ENCODE measurements at places on chromosomes 11 and 22. TPM values are rescaled to one million over a fixed set of nuclear protein-coding genes. Genes with fewer than 3 reads are reported as not detected.

DNA sequence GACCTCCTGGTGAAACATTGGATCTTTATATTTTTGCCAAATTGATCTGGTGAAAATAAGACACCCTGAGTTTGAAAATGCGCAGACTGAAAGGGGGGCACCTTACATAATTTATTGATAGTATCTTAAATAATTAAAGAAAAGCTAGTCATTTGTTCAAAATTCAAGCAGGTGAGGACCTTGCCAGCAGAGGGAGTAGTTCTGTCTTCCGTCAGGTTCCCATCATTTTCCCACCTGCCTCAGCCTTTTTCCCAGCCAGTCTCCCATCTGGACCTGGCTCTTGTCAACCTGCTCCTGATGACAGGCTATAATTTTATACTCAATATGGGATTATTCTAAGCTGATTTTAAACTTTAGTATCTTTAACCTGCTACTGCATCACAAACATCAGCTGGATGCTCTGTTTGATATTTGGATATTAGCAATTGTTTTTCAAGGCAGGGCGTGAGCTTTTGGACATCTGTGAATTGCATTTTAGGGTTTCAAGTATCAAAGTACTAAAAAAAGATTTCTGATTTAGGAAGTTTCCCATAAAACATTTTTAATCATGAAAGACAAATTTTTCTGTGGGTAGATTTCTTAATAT lies 132.0 kb downstream of the ELP4 start:
- peak; percentile 51 for DNase-seq

- no peak for DNase-seq
These were observed 129.7 kb downstream of the ST3GAL4 start for GRCh38 chr11:126485021-126485792.

Gene OR4A5
- not detected for total RNA-seq

- no peak for DNase-seq
These were observed 25.1 kb upstream of the TIMP3 start for GRCh38 chr22:32776397-32776796.

- peak; percentile 6 for DNase-seq
These were observed 2.4 kb downstream of the NCR3LG1 start for GRCh38 chr11:17353821-17354600.

DNA sequence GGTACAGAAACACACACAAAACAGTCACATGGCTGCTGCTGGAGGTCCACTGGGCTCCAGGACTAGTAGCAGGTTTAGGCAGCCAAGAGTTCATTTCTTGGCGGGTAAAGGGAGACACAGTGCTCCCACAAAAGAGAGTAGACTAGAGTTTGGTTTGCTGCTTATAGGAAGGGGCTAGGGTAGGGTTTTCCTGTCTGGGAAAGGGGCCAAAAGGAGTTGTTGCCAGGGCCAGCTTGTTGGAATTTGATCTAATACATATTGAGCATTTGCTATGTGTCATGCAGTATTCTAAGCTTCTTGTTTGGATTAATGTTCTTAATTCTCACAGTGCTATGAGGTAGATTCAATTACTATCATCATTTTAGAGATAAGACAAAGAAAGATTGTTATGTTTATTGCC lies 195.1 kb upstream of the PLET1 start:
- no peak for DNase-seq

GRCh38 chr11:10651656-10652361 lies 41.7 kb downstream of the IRAG1 start:
- DNase-seq: no peak

- DNase-seq: no peak
These were observed 406.0 kb downstream of the TBC1D22A start for GRCh38 chr22:47168441-47168840.

DNA sequence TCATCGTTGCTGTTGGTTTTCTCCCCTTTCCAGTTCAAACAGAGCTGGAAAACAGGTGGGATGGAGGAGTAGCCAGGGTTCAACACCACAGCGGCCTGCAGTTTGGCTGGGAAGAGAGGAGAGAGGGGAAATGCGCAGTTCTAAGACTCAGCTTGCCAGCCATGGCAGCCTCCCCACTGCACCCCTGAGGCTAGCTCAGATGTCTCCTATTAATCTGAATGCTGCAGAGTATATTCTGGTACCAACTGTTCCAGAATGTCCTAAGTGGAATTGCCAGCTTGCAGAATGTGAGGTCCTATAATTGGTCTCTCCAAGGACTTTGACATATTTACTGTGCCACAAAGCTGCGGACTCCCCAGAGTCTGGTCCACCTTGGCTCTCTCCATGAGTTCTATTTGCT lies 32.0 kb downstream of the NEFH start:
- no peak for DNase-seq

- DNase-seq: no peak
These were observed 669 bp downstream of the KDM4D start for GRCh38 chr11:94974178-94974577.

Gene MUC2
- not detected for total RNA-seq

DNA sequence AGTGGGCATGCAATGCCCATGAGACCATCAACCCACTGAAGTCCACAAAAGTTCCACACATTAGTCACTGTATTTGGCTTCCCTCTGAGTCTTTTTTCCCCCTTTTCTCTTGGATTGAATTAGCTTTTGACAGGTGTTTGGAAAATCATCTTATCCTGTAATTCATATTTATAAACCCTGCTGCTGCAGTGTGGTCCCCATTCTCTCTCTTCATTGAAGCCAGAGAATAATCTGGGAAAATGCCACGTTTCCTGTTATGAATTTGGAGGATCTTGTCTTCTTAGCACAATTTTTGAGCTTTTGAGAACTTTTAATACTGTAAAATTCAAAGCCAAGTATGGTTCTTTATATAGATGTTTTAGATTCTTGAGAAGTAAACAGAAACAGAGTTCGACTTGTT lies 84.8 kb downstream of the UVRAG start:
- DNase-seq: no peak

- DNase-seq: no peak
These were observed 227.1 kb downstream of the DDX10 start for GRCh38 chr11:108891909-108892511.

DNA sequence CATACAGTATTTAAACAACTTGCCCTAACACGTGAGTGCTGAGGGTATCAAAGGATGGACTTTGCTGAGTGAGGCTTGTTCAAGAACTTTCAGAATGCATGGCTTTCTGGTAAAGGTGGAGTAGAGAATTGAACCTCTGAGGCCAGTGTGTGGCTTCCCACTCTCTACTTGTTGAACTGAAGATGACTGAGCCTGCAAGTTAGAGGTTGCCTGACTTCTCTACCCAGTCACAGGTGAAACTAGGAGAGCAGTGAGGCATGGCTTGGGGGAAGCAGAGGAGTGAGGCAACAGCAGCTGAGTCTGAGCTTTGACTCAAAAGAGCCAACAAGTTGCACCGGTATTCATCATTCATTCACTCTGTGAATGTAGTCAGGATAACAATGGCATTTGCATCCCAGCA lies 256.4 kb upstream of the SESN3 start:
- DNase-seq: no peak

DNA sequence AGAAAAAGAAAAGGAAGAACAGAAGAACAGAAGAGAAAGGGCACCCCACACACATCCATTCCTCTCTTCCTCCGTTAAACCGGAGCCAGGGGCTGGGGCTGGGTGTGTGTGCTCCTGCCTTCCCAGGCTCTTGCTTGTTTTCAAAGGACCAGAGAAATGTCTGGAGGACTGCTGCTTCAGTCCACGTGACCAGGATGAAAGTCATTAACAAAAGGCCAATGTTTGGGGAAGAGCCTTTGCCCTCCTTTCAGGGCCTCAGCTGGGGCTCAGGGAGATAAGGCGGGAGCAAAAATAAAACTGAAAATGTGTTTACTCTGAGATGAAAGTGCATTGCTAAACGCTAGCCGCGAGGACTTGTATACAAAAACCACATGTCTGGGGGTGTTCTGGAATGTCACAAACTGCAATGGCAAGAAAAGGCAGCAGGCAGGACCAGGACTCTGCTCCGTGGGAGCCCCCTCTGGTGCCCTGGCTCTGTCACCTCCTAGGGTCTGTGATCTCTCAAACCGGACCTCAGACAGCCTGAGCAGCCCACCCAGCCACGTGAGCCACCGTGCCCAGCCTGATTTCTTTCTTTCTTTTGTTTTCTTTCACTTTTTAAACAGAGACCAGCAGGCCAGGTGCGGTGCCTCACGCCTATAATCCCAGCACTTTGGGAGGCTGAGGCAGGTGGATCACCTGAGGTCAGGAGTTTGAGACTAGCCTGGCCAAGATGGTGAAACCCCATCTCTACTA lies 31.6 kb upstream of the MYH9 start:
- no peak for DNase-seq

- no peak for DNase-seq
These were observed 38.2 kb downstream of the SHISA8 start for GRCh38 chr22:41876675-41877074.

All from A172 (cell line).